ENCODE measurements at places on chromosomes 13 and 19. TPM values are rescaled to one million over a fixed set of nuclear protein-coding genes. Genes with fewer than 3 reads are reported as not detected.

Gene MIPEP
- 25.2 TPM for total RNA-seq

Gene LILRB4
- total RNA-seq, result not detected

Gene GJA3
- 4.3 TPM for total RNA-seq

- DNase-seq, result peak; percentile 12
Measured at GRCh38 chr13:20121159-20121525, 39.7 kb downstream of the GJA3 start.

- DNase-seq, result no peak
Measured at GRCh38 chr13:67123165-67123564, 107.0 kb downstream of the PCDH9 start.

DNA sequence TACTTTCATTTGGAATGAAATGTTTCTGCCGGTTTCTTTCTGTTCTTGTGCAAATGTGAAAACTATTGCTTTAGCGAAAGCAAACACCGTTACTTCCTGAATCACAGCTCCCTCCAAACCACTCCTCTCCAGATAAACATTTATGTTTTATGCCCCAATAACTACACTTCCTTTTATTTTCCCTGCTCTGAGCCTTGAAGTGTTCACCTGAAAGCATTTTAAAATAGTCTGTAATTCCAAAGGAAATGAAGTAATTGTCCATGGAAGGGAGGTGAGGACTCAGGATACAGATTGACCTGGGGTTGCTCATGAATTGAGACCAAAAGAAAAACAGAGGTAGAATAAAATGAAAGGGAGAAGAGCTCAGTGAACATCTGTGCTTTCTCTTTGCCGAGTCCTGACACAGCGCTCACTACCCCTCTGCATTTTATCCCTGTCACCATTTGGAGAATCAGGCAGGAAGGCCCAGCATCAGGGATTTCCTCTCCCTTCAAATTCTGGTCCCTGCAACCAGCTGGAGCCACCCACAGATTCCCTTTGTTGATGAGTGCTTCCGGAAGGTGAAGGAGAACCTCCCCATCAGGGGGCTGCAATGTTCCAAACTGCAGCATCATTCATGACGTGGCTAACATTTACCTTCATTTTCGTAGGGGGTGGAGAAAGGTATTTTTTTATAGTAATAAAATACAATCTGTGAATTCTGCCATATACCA lies 171.9 kb downstream of the ITGBL1 start:
- DNase-seq, result no peak

Data from Calu3 (cell line).